ENCODE measurements at places on chromosomes 4 and X. TPM values are rescaled to one million over a fixed set of nuclear protein-coding genes. Genes with fewer than 3 reads are reported as not detected.
A peak's percentile ranks its signal among the peaks of the same experiment; 100 is the strongest.

Gene XAGE1B
- total RNA-seq: not detected

- DNase-seq: peak; percentile 49
- H3K4me1 ChIP-seq: no peaks in the 10 kb centered on the region
- no peaks in the 10 kb centered on the region for H3K27me3 ChIP-seq
- no peaks in the 10 kb centered on the region for H3K36me3 ChIP-seq
- H3K4me3 ChIP-seq: no peak overlapping the region
These were observed 15.7 kb downstream of the FHL1 start for GRCh38 chrX:136162827-136163570.

Gene EIF2S3
- total RNA-seq: 277 TPM

Gene ARR3
- total RNA-seq: not detected

DNA sequence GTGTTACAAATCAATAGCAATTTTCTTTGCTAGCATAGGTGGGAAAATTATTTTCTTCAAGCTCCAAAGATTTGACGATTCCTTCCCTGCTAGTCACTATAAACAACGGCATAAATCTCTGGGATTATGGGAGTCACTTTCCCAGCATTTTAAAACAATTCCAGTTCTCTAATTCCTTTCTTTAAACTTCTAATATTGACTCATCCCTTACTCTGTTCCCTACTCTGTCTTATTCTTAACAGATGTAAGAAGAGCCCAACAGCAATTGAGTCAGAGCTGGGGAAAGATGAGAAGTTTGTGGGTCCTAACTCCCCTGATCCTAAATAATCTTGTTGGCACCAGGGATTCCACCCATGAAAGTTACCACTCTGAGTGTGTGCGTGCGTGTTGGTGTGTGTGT, 47.4 kb upstream of the IL21 start:
- H3K27ac ChIP-seq: no peak overlapping the region
- H3K27me3 ChIP-seq: no peaks in the 10 kb centered on the region
- no peak overlapping the region for H3K4me3 ChIP-seq

DNA sequence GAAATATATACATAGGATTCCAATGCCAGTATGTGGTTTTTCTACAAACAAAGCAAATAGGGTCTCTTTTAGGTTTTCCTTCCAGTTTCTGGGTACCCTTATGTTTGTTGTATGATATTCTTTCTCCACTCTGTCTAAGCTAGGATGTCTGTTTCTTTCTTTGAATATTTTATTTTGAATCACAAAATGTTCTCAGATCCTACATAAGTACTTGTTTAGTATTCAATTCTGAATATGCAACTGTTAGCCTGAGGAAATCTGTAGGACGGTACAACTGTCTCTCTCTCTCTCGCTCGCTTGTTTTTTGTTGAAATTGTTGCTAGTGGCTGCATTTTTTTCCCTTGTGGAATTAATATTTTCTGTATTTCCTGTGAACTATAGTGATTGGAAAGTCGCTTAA, 163.2 kb downstream of the CCSER1 start:
- no peak overlapping the region for H3K27ac ChIP-seq
- H3K4me3 ChIP-seq: no peak overlapping the region
- no peaks in the 10 kb centered on the region for H3K27me3 ChIP-seq
- H3K4me1 ChIP-seq: no peaks in the 10 kb centered on the region

- no peaks in the 10 kb centered on the region for H3K27me3 ChIP-seq
- peaks cover 99% of the 10 kb centered on the region for H3K4me1 ChIP-seq
- peak overlapping the region; percentile 24 for H3K4me3 ChIP-seq
- H3K36me3 ChIP-seq: no peaks in the 10 kb centered on the region
These were observed 339.2 kb upstream of the GATB start for GRCh38 chr4:152099981-152100378.

DNA sequence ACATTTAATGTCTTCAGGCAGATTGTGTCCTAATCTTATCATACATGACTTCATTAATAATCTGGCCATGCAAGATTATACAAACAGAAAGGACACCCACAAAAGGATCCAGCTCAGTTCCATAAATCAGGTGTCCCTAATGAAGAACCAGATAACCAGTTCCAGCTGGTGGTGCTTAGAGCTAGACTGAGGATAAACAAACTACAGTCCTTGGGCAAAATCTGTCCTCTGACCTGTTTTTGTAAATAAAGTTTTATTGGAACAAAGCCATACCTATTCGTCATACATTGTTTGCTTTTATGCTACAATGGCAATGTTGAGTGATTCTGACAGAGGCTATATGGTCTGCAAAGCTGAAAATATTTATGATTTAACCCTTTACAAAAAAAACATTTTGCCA, 199.5 kb downstream of the MID1IP1 start:
- H3K27ac ChIP-seq: no peak overlapping the region
- H3K4me3 ChIP-seq: no peak overlapping the region
- no peak for DNase-seq
- no peaks in the 10 kb centered on the region for H3K4me1 ChIP-seq

GRCh38 chrX:12089740-12090139, 48.5 kb upstream of the FRMPD4 start:
- H3K36me3 ChIP-seq: no peaks in the 10 kb centered on the region
- H3K27me3 ChIP-seq: no peaks in the 10 kb centered on the region
- H3K27ac ChIP-seq: no peak overlapping the region
- no peaks in the 10 kb centered on the region for H3K4me1 ChIP-seq
- no peak for DNase-seq
- H3K4me3 ChIP-seq: no peak overlapping the region

Gene TMEM150C
- total RNA-seq: not detected

GRCh38 chr4:100983426-100983825, 363.9 kb downstream of the PPP3CA start:
- no peak overlapping the region for H3K4me3 ChIP-seq
- H3K27ac ChIP-seq: no peak overlapping the region
- no peaks in the 10 kb centered on the region for H3K27me3 ChIP-seq
- no peaks in the 10 kb centered on the region for H3K36me3 ChIP-seq
- H3K4me1 ChIP-seq: no peaks in the 10 kb centered on the region

DNA sequence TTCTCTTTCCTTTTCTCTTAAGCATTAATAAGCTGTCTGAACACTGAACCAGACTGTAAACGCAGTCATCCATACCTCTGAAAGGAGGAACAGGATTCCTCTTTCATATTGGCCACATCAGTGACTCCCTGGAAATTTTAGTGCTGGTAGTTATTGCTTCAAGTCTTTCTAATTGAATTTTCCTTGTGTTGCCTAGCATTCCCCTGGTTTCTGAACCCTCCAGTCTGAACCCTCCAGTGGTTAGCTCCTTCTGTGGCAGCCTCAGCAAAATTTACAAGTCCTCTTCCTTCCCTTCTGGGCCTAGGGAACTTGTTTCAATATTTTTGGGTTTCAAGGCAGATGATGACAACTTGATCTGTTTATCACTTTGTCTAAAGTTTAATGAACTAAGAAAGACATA, 7.9 kb downstream of the SPARCL1 start:
- DNase-seq: no peak
- H3K4me3 ChIP-seq: no peak overlapping the region
- H3K36me3 ChIP-seq: no peaks in the 10 kb centered on the region

Gene CLGN
- not detected for total RNA-seq

DNA sequence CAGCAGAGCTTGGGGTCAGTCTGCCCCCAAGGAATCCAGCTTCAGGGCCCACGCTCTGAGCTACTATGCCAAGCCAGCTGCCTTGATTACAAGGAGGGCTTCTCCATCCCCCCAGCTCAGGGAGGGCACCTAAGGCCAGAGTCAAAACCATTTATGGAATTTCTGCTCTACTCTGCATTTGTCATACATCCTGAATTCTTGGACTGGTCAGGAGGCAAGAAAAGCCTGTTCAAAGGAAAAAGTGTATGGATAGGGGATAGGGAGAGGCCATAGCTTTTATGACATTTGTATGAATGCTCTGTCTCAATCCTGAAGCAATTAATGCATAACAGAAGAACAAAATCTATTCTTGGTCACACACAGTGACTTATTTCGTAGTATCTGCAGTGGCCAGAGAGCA, 32.2 kb downstream of the EDNRA start:
- H3K4me1 ChIP-seq: no peaks in the 10 kb centered on the region

Gene FMR1NB
- total RNA-seq: not detected

DNA sequence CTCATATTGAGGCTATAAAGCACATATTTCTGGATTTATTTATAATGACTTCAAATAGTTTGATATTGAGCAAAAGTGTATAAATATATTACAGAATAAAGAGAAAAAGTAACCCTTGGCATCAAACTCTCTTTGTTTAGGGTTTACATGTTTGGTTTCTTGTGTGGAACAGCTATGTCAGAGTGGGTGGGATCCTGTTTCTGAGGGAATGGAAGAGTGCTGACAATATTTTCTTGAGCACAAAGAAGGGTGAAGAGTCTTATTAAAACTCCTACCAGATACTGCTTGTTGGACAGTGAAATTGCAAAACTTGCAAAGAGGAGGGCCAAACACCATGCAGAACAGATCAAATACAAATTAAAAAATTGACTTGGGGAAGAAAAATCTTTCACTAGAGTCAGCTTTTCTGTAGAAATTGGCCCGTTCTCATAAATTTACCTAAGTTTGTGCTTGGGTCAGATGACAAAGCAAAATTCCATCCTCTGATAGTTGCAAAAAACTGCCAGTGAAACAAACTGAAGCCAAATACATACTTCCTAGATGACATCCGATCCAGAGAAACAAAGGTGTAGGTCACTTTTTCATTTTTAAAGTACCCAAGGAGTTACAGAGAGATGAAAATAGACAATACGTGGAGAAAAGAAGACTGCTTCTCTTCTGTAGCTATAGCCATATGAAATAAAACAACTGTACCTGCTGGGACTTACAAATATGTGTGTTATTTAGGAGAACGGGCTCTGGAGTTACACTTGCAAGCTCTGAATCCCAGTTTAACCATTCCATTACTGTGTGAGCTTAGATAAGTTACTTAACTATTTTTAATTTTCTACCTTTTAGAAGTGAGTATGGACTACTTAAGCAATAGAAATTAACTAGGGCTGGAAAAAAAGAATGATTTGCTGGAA, 133.3 kb downstream of the MAML3 start:
- DNase-seq: no peak
- no peaks in the 10 kb centered on the region for H3K27me3 ChIP-seq
- H3K4me3 ChIP-seq: no peak overlapping the region
- no peaks in the 10 kb centered on the region for H3K36me3 ChIP-seq
- H3K27ac ChIP-seq: no peak overlapping the region

Gene GYPB
- not detected for total RNA-seq

DNA sequence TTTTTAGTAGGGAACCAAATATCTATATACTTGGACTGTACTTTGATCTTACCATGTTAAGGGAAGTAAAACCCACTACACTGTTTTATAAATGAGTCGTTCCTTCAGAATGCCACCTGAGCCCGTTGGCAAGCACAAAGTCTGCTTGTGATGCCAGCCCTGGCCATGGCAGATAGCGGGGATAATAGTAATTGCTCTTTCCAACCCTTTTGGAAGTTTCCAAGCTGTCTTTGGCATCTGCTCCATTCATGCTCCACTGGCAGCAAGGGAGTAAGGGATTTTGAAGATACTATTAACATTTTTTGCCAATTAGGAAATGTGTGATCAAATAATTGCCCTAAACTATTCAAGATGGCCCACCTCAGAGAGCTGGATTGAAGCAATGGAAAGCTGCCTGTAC, 689.2 kb upstream of the SLIT2 start:
- H3K36me3 ChIP-seq: no peaks in the 10 kb centered on the region
- no peak overlapping the region for H3K27ac ChIP-seq
- no peaks in the 10 kb centered on the region for H3K4me1 ChIP-seq
- H3K4me3 ChIP-seq: no peak overlapping the region
- no peak for DNase-seq
- H3K27me3 ChIP-seq: no peaks in the 10 kb centered on the region

DNA sequence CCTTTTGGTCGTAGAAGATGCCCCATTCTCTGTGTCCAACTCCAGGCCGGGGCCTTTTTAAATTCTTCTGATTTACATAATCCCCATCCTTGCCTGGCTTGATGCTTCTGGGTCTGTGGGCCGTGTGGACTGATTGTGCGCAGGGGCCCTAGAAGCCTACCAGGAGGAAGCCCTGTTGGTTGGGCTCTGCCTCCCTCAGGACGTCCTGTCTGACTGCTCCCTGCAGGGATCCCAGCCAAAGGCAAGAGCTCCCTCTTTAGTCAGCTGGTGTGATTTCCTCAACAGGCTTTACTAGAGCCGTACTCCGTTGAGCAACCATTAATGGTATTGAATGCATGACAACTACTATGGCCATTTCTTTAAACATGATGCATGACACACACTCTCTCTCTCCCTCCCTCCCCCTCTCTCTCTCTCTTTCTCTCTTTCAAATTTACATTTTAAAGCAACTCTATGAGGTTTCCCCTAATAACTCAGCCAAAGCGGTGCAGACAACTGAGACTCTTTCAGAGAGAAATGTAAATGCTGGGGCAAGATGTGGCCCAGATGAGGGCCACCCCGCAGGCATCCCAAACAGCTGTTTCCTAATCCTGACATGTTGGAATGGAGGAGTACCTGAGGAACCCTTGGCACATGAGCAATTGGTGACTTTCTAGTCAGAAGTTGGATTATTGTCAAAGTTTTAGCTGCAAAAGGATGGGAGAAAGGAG, 117.3 kb downstream of the DRD5 start:
- H3K27me3 ChIP-seq: no peaks in the 10 kb centered on the region
- H3K4me3 ChIP-seq: no peak overlapping the region
- H3K4me1 ChIP-seq: no peaks in the 10 kb centered on the region
- no peaks in the 10 kb centered on the region for H3K36me3 ChIP-seq

DNA sequence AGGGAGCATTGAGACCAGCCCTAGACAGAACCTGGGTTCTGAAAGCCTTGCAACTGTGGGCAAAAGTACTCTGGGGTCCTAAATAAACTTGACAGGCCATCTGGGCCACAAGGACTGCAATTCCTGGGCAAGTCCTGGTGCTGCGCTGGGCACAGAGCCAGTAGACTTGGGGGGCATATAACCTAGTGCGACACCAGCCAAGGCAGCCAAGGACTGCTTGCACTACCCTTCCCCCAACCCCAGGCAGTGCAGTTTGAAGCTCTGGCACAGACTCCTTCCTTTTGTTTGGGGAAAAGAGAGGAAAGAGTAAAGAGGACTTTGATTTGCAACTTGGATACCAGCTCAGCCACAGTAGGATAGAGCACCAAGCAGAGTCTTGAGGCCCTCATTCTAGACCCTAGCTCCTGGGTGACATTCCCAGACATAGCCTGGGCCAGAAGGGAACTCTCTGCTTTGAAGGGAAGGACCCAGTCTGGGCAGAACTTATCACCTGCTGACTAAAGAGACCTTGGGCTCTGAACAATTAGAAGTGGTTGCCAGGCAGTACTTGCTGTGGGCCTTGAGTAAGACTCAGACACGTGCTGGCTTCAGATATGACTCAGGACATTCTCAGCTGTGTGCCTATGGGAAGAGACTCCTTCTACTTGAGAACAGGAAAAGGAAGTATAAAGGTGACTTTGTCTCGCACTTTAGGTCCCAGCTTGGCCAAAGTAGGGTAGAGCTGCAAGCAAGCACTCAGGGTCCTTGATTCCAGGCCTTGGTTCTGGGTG, 522.8 kb downstream of the GLUD2 start:
- H3K4me3 ChIP-seq: no peak overlapping the region
- no peak for DNase-seq
- no peaks in the 10 kb centered on the region for H3K36me3 ChIP-seq

DNA sequence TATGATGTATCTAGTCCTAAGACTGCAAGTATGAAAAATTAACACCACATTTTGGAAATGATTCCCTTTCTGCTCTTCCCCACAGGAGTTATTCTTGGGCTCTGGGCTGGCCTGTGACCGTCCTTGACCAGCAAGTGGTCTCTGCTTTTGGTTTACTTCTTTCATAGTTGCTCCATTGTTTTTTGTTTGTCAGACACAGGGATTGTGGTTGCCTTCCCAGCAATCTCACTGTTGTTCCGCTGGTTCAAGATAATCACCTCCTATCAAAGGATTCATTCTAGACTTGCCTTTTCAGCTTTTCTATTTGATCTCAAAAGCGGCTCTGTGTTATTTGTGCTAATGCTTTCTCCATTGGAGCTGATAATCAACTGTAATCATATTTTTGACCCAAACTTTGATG, 218.8 kb downstream of the MGST2 start:
- DNase-seq: no peak
- no peak overlapping the region for H3K4me3 ChIP-seq

- H3K27ac ChIP-seq: no peak overlapping the region
- no peaks in the 10 kb centered on the region for H3K27me3 ChIP-seq
- no peak overlapping the region for H3K4me3 ChIP-seq
These were observed 200.2 kb downstream of the HS3ST1 start for GRCh38 chr4:11228530-11228929.
